Activated T-cell treated with anti-CD3 and anti-CD28 coated beads for 48 hours (primary cell): ENCODE measurements at places on chromosomes 6 and 20.

DNA sequence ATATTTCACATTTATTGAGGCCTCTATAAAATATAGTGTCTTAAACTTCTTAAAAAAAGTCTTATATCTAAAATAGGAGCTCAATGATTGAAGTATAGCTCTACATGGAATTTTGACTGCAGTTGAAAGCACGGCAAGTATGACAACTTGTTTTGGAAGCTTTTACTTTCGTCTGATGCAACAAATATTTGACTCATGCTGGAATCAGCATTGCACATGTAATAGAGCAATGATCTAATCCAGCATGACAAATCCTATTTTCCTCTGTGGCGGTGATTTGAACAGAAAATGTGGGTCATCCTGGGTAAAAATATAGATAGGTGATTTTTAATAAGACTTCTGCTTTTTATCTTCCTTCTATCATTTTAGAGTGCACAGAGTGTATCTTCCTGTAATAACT, 111.6 kb downstream of the TINAG start:
- DNase-seq = no peak

- DNase-seq = no peak
Measured at GRCh38 chr6:41466437-41466990, 79.7 kb upstream of the FOXP4 start.

DNA sequence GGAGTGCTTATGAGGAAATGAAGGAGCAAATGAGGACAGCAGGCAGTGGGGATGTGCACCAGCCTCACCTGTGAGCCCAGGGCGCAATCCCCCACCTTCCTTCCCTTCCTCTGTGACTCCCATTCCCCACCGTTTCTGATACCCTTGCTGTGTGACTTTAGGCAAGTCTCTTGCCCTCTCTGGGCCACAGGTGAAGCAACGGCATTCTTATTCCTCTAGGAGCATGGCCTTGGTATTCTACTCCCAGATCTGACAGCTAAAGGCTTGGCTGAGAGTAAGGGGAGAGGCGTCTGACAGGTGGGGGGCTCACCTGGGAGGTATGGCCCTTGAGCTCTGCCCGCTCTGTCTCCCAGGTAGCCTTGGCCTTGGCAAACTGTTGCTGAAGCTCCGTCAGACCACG, 30.9 kb upstream of the DSN1 start:
- no peak for DNase-seq

- DNase-seq = no peak
Measured at GRCh38 chr6:131976545-131977061, 25.4 kb upstream of the CCN2 start.

GRCh38 chr6:129774697-129775447, 64.9 kb upstream of the ARHGAP18 start:
- peak; percentile 31 for DNase-seq

- no peak for DNase-seq
Measured at GRCh38 chr6:120378582-120379220, 955.6 kb downstream of the TBC1D32 start.

DNA sequence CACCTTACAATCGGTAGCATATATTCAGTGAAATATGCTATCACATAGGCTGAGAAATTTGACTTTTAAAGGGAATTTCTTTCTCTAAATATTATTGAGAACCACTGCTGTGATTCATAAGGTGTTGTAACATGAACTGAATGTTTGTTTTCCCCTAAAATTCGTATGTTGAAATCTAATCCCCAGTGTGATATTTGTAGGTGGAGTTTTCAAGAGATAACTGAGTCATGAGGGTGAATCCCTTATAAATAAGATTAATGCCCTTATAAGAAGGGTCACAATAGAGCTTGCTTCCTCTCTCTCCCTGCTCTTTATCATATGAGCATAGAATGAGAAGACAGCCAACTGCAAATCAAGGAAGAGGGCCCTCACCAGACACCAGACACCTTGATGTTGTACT, 64.8 kb downstream of the LMBRD1 start:
- DNase-seq = no peak

GRCh38 chr6:40376113-40376650, 211.0 kb downstream of the LRFN2 start:
- no peak for DNase-seq

DNA sequence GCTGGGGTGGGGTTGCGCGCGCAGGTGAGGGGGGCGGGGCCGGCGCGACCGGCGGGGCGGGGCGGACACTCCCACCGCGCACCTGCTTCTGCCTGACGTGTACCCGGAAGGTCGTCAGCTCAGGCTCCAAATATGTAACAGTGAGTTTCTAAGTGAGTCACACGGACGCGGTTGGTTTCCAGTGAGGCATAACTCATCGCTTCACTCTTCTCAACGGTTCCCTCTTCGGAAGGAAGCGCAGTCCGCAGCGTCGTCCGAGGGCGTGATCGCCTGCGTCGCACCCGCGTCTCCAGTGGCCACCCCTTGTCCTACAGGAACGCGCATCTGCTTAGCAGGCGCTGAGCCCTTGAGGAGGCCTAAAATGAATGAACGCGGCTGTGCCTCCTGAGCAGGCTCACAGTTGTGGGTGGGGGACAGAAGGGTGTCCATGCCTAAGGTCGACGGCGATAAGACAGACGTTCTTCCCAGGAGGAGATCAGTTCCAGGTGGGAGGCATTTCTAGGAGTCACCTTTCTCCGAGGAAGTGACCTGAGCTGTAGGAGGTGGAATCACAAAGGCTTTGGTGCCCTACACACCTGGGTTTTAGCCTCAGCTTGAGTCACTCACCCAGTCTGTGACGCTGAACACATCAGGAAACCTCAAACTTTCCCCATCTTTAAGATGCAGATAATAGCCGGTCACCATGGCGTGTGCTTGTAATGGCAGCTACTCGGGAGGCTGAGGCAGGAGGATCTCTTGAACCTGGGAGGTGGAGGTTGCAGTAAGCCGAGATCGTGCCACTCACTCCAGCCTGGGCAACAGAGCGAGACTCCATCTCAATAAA, 50.9 kb upstream of the EZR start:
- peak; percentile 38 for DNase-seq

DNA sequence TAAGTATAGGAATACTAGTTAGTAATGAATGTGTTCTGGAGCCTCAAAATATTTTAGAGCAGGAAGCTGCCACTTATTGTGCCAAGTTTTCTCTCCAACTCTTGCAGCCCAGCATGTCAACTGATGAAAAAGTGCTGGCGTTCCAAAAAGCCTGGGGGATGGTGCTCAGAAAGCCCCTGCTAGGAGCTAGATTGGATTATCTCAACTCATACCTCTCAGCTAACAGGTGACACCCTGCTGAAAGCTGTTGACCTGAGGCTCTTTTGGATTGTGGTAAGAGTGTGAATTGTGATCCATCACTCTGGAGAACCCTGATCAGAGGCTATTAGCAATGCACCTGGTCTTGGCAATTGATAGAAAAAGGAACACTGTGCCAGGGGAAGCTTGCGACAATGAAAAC, 580.4 kb downstream of the EYS start:
- DNase-seq = no peak

GRCh38 chr20:20173254-20173653, 120.9 kb downstream of the CFAP61 start:
- no peak for DNase-seq

- no peak for DNase-seq
Measured at GRCh38 chr6:120108061-120108795, 758.7 kb upstream of the MAN1A1 start.

DNA sequence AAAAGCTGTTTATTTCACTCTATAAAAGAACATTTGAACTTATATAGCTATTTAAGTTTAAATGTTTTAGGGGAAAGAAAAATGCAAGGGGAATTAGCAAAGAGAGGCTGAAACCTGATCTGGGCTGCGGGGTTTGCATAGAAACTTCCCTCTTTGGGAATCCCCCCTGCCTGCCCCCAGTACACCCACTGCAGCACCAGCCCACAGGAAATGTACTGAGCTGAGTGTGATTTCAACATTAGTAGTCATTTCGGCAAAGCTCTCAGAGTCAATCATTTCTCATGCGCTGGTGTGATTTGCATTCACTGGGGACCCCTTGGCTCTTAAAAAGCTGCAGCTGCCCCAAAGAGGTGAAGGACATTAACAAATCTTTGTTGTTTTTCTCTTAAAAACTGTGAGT, 859.4 kb downstream of the MAFB start:
- DNase-seq = no peak

DNA sequence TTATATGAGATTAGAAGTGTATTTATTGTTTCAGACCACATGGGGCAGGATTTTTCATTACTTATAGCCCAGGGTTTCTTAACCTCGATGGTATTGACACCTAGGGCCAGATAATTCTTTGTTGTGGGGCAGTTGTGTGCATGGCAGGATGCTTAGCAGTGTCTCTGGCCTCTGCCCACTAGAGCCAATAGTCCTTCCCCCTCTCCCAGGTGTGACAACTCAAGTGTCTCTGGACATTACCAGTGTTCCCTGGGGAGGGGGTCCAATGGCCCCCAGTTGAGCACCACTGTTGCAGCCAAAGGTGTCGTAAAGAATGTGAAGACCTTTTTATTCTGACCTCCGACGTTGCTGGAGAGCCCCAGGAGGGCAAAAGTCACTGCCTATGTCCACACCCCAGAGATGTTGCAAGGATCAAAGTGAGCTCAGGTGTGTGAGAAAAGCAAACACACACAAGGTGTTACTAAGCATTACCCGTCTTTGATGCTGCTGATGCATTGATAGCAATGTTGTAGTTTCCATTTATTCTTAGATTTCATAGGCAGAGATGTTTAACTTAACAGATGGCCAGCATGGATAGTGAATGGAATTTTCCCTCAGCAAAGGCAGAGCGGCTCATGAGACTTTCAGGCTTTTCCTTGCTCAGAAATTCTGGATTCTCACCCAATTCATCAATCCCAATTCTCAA, 22.2 kb downstream of the BANF2 start:
- no peak for DNase-seq

DNA sequence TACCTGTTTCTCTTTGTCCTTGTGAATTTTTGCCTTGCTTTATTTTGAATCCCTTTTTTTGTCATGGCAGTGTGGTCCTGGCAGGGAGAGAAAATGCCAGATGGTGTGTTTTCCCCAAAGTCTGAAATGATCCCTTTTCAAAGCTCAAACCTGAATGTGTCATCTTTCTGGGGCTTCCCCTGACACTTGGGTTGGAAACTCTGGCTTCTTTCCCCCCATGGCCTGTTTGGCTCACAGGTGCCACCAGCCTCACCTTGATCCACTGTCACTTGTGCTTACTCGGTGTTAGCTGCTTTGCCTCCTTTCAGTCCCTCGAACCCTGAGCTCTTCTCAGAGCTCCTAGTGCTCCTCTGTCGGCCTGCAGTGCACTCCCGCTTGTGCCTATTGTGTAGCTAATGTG, 22.3 kb downstream of the MYBL2 start:
- no peak for DNase-seq

- no peak for DNase-seq
Measured at GRCh38 chr6:169384291-169384690, 130.6 kb upstream of the THBS2 start.

DNA sequence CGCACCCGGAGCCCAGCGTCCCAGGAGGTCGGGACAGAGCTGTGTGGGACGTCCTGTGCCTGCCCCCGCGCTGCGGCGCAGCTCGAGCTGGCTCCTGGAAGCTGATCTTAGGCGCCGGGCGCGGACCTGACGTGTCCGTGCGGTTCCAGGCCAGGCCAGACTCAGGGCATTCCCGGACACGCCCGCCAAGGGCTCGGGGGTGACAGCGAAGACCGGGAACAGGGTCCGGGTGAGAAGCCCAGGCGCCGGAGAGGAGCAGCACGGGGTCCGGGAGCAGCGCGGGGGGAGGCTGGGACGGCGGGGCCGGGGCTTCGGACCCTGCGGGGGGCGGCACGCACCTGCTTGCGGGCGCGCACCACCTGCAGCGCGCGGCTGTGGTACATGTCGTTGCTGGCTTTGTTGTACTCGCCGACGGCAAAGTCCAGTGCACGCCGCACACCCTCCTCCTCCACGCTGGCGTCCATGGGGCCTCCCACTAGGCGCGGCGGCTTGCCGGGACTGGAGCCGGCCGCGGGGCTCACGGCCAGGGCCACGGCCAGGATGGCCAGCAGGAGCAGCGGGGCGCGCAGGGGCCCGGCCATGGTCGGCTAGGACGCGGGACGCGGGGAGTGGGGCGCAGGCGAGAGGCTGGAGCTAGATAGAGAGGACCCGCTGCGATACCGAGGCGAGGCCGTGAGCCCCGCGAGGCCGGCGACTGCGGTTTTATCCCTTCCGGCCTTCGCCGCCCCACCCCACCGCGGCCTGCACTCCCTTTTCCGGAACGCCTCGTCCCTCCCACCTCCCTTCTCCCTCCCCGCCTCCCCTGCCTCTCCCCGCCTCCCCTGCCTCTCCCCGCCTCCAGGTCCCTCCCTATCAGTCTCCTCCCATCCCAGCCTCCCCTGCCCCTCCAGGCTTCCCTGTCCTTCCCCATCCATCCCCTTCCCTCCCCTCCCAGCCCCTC, at the start of gene CST3:
TSS of gene CST3 (minus strand) at position 674 of the 940 bp plus-strand sequence. CDS start at position 581, 93 bp downstream.
- DNase-seq = no peak

DNA sequence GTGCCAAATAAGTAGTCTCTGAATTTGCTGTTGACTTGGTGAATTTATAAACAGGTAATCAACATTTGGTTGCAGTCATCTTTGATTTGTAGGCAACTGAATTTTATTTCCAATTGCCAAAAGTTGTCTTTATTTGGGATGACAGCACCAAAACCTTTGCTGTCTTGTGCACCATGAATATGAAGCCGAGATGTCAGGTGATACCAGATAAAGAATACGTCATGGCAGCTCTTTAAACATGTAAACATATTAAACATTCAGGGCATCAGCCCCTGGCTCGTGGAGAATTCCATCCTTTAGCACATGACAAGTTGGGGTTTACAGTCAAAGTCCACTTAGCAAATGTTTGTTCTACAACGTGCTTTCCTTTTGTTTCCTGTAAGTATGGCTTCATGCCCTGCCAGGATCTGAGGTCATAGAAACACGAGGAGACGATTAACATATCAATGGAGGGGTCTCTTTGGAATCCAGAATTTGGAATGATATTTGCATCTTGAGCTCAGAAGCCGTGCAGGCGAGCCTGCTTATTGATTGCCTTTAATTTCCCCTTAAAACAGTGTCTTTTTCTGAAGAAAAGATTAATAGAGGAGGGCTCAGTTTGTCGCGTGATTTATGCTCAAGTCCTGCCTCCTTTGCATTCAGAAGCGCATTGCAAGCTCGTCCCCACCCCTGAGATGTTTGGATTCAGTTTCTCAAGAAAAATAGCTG, 170.2 kb upstream of the ZNF217 start:
- no peak for DNase-seq

DNA sequence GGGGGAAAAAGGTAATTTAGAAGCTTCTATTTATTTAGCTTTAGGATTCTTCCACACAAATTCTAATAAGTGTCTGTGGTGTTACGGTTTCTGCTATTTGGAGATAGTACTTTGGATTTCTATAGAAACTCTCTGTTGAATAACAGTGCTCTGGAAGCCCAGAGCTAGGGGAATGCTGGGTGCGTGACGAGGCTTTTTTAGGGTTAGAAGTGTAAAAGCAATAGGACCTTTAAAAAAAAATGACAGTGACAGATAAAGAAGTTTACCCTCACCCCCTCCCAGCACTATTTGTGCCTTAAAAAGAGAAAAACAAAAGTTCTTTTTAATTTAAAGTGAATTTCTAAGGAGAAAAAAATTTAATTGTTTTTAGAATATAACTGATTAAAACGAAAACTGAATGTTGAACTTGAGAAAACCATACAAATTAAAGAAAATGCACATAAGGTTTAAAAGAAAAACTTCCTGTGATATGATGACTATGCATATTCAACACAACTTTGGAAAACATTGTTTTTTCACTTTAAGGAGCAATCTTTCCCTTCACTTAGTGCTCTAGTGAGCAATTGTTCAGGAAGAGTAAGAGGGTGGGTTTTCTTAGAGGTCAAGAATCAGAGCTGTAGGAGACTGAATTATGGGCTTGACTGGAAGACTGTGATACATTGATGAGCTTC, 89.6 kb upstream of the RIPOR2 start:
- DNase-seq = no peak
